ENCODE measurements at places on chromosomes 4 and X.
A peak's percentile ranks its signal among the peaks of the same experiment; 100 is the strongest.

DNA sequence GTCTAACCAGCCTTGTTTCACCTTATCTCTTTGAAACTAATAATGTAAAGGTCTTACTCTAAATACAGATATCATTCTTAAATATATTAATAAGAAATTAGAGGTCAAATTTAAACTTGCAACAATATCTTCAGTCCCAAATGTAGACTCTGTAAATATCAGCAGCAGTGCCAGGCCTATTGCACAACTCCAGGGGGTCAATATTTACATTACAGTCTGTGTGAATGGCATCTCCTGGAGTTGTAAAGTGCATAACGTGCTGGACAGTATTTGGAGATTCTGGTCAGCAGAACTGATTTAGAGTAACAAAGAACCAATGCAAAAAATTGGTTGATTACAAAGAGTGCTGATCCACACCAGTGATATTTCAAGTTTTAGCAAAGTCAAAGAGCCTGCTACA, 1225.9 kb downstream of the PCDH19 start:
- no peak for DNase-seq

DNA sequence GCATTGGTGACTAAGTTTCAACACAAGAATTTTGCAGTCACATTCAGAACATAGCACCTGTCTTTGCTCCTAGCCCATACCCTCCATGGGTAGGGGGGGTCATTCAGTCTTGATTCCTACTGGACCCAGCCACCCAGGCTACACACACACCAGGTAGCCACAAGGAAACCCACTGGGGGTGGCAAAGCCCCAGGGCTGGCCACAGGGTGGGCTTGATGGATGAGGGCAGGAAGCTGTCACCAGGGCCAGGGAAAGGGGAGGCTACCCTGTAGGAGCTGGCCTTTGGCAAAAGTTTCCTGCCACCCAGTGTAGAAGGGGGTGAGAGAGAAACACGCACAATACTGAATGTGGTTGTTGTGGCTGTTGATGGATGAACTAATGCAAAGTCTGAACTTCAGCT, 74.5 kb upstream of the NKX1-1 start:
- no peak for DNase-seq

- no peak for DNase-seq
Measured at GRCh38 chr4:1779588-1780382, 13.3 kb upstream of the FGFR3 start.

- peak; percentile 3 for DNase-seq
Measured at GRCh38 chr4:177810220-177810619, 368.0 kb upstream of the AGA start.

DNA sequence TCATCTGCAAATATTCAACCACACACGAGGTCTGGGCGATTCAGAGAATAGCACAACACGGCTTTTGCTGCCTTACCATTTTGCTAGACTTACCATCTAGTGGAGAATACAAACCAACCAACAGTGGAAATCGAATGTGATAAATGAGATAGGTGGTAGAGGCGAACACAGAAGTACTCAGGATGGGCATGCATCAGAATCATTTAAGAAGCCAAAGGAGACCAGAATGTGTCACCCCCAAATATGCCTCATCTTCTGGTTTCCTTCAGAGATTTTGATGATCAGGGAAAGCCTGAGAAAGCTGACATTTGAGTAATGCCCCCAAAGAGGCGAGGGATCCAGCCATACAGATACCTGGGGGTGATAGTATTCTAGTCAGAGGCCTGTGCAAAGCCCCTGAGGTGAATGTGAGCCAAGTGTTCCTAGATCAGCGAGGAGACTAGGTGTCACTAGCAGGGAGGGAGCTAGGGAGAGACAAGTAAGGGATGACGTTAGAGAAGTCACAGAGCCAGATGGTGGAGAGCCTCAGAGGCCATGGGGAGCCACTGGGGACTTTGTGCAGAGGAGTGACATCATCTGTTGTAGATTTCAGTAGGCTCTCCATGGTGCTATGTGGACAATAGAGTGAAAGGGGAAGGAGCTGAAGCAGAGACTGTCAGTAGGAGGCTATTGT, 1.7 kb downstream of the MTMR1 start:
- DNase-seq, result peak; percentile 10

DNA sequence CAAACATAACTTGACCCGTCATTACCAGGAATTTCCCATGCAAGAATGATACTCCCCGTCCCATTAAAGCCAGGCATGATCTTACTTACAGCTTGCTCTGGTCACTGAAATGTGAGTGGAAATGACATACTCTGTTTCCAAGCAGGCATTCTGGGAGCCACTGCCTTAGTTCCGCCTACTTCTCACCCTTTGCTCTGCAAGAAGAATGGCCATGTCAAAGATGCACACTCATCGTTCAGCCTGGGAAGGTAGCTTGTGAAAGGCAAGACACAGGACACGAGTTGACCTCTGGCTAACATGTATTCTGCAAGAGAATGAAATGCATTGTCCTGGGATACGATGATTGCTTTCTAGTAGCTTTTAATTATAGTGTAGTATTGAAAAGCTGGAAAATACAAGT, 1144.4 kb downstream of the NLGN4X start:
- DNase-seq, result no peak

GRCh38 chr4:1766106-1767060, 26.7 kb upstream of the FGFR3 start:
- no peak for DNase-seq

DNA sequence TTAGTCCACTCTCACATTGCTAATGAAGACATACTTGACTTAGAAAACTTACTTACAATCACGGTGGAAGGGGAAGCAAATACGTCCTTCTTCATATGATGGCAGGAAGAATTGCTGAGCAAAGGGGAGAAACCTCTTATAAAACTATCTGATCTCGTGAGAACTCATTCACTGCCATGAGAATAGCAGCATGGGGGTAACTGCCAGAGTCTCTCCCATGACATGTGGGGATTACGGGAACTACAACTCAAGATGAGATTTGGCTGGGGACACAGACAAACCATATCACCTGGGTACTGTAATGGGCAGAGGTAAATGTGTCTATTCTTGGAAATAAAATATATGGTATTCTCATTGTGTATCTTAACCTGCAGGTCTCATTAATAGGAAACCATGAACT, 711.6 kb upstream of the GRID2 start:
- DNase-seq, result no peak

GRCh38 chr4:4986841-4987240, 32.4 kb downstream of the CYTL1 start:
- no peak for DNase-seq

- no peak for DNase-seq
Measured at GRCh38 chr4:1583051-1583785, 100.9 kb downstream of the FAM53A start.

DNA sequence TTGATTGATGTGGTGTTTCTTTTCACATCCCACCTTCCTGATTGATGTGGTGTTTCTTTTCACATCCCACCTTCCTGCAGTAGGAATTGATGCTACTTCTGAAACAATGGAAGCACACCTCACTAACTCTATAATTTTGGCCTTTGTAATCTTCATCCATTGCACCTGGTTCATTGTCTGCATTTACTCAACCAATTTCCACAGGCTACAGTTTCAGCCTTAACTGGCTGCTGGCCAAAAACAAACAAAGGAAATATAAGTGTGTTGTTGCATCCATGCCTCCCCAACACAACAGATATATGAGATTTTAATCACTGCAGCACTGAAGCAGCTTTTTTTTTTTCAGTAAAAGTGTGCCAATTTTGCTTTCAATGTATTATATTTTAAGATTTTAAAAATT, 867.6 kb upstream of the PCDH7 start:
- no peak for DNase-seq

- DNase-seq, result no peak
Measured at GRCh38 chr4:84568496-84568895, 14.4 kb upstream of the CDS1 start.

DNA sequence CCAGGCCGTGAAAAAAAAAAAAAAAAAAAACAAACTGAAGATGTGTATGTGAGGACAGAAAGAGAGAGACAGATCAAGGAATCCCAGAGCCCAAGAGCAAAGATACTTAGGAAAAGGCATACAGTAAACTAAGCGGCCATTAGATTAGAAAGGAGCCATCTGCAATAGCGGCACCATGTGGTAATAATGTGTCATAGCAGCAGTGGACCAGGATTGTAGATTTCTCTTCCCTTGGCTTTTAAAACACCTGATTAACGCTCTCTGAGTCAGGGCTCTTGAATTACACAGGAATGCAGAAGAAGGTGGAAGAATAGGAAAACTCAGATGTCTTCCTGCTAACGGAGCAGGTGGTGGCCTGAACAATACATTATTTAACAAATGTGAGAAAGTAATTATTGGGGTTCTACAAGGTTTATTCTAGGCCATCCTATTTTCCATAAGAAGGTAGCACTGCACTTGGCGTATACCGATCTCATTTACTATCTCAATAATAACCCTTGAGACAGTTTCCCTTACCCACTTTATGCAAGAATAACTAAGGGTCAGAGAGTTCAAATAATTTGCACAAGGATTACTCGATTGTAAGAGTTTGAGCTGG, 182.7 kb downstream of the KCNIP4 start:
- DNase-seq, result peak; percentile 44

DNA sequence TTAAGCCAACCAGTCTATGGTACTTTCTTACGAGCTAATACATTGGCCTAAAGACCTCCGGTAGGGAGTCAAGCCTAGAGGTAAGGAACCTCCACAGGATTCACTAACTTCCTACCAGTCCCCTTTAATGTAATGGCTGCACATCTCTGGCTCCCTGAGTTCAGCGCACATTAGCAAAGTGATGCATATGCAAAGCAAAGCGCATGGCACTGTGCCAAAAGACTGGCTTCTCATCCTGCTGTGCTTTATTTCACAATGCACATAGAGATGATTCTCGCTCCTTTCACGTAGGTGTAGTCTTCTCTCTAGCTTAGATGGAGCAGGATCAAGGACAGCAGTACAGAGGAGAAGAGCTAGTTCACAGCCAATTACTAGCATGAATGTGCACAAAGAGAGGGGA, 14.6 kb upstream of the CLTRN start:
- no peak for DNase-seq

GRCh38 chr4:187268940-187269339, 545.3 kb upstream of the FAT1 start:
- DNase-seq, result no peak

DNA sequence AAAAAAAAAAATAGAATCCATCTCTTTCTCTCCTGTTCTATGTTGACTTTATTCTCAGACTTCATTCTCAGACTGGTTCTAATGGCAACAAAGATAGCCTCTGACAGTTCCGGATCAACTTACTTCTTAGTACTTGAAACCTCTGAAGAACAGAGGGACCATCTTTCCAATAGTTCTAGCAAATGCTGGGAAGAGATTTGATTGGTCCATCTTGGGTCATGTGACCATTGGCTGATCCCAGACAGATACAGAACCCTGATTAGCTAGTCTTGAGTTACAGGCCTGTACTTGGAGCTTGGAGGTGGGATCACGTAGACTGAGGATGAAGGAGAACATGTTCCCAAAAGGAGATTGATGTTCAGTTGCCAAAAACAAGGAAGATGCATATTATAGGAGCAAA, 66.9 kb upstream of the STIM2 start:
- DNase-seq, result no peak

- no peak for DNase-seq
Measured at GRCh38 chr4:150886597-150886996, 128.5 kb downstream of the LRBA start.

- peak; percentile 37 for DNase-seq
Measured at GRCh38 chrX:10549280-10549679, 71.1 kb downstream of the MID1 start.

- DNase-seq, result no peak
Measured at GRCh38 chr4:77913348-77913747, 50.7 kb downstream of the MRPL1 start.

GRCh38 chr4:186581421-186581820, 26.1 kb upstream of the MTNR1A start:
- no peak for DNase-seq

GRCh38 chr4:60923075-60923474, 277.1 kb upstream of the ADGRL3 start:
- no peak for DNase-seq

- peak; percentile 49 for DNase-seq
Measured at GRCh38 chr4:8205749-8206611, 6.9 kb downstream of the SH3TC1 start.

GRCh38 chrX:459611-460010, 72.9 kb upstream of the PPP2R3B start:
- no peak for DNase-seq

- peak; percentile 0 for DNase-seq
Measured at GRCh38 chrX:72382202-72382595, 76.5 kb upstream of the CITED1 start.

DNA sequence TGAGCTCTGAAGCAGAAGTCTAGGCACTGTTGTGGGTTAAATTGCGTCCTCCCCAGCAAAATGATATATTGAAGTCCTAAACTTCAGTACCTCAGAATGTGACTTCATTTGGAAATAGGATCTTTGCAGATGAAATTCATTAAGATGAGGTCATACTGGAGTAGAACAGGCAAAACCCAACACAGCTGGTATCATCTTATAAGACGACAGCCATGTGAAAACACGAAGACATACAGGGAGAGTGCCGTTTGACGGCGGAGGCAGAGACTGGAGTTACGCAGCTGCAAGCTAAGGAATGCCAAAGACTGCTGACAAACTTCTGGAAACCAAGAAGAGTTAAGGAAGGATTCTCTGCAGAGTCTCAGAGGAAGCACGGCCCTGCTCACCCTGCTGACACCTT, 241.5 kb downstream of the MAML3 start:
- no peak for DNase-seq

- DNase-seq, result peak; percentile 85
Measured at GRCh38 chrX:13699183-13699826, 10.4 kb downstream of the RAB9A start.

- no peak for DNase-seq
Measured at GRCh38 chrX:77572322-77572721, 125.1 kb downstream of the FGF16 start.

- no peak for DNase-seq
Measured at GRCh38 chr4:181646864-181647263, 596.3 kb upstream of the TENM3 start.

DNA sequence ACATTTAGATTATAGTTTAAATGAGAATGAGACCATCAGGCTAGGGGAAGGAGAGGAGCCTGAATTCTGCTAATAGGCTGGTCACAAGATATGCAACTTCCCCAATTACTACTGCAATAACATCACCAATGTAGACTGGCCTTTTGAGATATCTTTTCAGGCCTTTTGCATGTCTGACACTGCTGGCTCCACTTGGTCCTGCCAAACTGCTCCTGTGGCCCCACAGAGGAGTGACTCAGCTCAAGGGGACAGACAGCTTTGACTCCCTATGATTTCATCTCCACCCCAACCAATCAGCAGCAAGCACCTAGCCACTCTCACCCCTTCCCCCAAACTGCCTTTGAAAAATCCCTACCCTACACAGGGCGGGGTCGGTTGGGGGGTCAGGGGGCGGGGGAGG, 22.8 kb downstream of the GPRIN3 start:
- no peak for DNase-seq

Measured in small intestine (tissue), 16 donors.